ENCODE measurements at places on chromosomes 4 and X.

- DNase-seq: no peak
Measured at GRCh38 chr4:145909773-145910172, 28.9 kb downstream of the ZNF827 start.

GRCh38 chr4:24382381-24382780 lies 202.0 kb downstream of the DHX15 start:
- DNase-seq: no peak

DNA sequence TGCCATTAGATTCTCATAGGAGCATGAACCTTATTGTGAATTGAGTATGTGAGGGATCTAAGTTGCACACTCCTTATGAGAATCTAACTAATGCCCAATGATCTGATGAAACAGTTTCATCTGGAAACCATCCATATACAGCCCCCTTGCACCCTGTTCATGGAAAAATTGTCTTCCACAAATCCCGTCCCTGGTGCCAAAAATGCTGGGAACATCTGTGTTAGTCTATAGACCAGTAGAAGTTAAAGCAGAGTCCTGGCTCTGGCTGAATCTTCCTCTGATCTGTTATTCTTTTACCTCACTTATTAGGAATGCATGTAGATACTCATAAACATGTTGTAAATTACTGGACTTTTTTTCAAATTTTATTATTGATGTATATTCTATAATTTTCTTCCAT lies 29.2 kb downstream of the SULT1B1 start:
- DNase-seq: no peak

DNA sequence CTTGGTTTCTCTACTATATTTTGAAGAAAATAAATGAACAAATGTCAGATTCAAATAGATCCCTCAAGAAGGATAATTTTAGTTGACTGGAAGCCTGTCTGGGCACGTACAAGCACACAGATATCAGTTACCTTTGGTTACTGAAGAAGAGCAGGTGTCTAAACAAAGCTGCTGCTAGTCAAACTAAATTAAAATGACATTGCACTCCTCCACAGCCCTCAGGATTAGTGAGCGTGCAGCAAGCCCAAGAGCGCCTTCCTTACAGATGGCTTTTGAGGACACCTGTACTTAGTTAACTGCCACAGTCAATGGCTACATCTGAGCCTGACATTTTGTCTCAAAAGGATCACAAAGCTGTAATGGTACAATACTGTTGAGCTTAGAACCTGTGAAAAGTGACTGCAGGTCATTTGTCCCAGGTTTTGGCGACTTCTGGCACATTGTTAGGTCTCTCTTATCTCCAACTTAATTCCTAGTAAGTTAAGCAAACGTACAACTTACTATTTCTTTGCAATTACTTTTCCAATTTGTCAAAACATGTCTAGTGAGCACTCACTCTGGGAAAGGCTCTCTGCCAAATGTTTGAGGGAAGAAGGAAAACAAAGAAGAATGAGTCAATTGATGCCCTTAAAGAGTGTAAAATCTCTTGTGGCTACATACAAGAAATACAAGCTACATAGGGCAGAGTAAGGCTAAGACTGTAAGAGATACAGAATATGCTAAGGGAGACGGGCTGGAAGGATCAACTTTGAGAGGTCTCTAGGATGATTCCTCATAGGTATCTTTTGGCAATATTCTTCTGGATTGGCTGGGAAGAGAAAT lies 25.6 kb upstream of the DAPP1 start:
- DNase-seq: no peak

DNA sequence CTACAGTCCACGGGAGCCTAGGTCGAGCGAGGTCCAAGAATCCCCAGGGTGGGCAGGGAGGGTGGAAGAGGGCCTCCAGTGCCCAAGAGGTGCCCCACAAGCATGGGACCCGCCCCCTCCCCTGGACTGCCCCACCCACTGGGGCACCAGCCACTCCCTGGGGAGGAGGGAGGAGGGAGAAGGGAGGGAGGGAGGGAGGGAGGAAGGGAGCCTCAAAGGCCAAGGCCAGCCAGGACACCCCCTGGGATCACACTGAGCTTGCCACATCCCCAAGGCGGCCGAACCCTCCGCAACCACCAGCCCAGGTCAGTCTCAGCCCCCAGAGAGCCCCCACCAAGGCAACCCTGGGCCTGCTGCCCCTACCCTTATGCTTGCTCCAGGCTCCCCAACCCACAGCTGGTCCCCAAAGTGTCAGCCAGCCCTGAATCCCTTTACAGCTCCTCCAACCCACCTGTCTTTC lies at the start of gene GATA1:
Gene GATA1 (plus strand): TSS at position 250 of the 460 bp plus-strand sequence. CDS start 4,520 bp downstream, outside the sequence.
- DNase-seq: no peak

- DNase-seq: no peak
Measured at GRCh38 chr4:159297091-159297490, 194.2 kb downstream of the RAPGEF2 start.

All from activated T-helper 1 cell treated with anti-CD3 and anti-CD28 coated beads, Interleukin-2, amount 50 U/mL, for 16 hours (primary cell).